ENCODE measurements at places on chromosomes 6 and 20.

GRCh38 chr20:41017448-41018042, 11.1 kb upstream of the TOP1 start:
- no peak for DNase-seq

DNA sequence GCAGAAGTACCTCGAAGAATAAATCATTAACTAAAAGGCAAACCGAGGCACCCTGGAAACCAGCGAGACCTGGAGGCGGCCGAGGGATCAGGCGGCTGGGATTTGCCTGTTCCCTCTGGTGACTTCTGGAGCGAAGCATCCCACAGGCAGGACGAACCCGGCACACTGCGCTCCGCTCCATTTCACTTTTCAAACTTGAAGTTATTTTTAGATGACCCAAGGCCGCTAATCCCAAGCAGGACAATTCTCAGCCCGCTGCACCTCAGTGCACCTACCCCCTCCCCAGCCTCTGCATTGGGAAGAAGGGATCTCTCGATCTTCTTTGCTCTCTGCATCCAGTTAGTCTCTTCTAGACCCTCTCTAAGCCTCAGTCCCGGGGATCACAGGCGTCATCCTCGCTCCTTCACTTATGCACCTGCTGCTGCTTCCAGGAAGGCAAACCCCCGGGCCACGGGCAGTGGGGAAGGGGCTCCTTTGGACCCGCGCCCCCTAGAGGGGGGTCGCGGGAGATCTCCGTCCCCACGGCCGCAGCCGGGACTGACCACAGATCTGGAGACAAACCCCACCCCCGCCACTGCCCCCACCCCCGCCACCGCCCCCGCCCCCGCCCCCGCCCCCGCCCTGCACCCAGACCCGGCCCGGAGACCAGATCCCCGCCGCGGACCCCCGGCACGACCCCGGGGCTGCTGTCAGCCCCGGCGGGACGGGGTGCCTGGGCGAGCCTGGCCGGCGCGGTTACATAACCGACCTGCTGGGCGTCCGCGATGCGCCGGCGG, 636 bp downstream of the RCAN2 start:
- no peak for DNase-seq

GRCh38 chr6:69775585-69775849, 21.3 kb downstream of the LMBRD1 start:
- DNase-seq: no peak

- no peak for DNase-seq
Measured at GRCh38 chr20:33897313-33897912, 86.3 kb downstream of the CHMP4B start.
